SK-N-MC (cell line): ENCODE measurements at places on chromosomes 2 and 18.

GRCh38 chr2:196592331-196592910, 47.1 kb upstream of the CCDC150 start:
- DNase-seq: no peak

GRCh38 chr2:18834341-18834740, 245.0 kb upstream of the NT5C1B start:
- no peak for DNase-seq

- DNase-seq: no peak
These were observed 10.6 kb upstream of the SLC39A10 start for GRCh38 chr2:195646424-195646823.

- DNase-seq: no peak
These were observed 46.6 kb upstream of the AMMECR1L start for GRCh38 chr2:127932199-127932876.

DNA sequence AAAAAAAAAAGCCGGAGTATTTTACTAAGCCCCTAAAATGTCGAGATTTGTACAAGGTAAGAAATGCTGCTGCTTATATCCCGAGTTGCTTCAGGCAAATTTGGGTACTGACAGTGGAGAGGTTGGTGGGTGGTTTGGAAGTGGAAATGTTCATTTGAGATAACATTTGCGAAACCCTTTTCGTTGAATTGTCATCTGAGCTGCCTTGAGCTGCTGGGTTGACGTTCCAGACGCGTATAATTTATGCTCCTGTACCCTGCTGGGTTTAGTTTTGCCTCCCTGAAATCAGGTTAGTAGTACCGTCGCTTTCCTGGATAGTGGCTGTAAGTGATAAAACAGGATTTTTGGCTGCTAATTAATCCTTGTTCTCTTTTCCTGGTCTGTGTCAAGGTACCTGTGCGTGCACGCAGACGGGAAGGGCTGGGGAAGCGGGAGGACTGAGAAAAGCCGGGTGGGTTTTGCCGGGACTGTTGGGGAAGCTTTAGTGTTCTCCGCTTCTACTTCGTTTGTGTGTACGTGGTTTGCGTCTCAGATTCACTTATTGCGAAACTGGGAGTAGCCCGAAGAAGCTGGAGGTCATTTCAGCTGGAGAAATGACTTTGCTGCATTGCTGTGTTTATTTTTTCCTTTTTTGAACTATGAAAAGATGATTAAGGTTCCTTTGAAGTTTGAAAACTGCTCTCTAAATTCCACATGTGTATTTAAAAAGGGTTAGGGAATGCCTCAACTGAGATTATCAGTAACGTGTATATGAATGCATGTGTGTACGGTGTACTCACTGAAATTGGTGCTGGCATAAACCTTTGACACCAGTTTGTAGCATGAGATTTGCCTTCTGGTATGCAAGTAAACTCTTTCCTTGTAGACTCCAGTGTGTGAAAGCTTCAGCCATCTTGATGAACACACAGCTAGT, 709 bp downstream of the UGP2 start:
- DNase-seq: no peak

GRCh38 chr18:3689986-3690763, 240.2 kb downstream of the TGIF1 start:
- DNase-seq: no peak

DNA sequence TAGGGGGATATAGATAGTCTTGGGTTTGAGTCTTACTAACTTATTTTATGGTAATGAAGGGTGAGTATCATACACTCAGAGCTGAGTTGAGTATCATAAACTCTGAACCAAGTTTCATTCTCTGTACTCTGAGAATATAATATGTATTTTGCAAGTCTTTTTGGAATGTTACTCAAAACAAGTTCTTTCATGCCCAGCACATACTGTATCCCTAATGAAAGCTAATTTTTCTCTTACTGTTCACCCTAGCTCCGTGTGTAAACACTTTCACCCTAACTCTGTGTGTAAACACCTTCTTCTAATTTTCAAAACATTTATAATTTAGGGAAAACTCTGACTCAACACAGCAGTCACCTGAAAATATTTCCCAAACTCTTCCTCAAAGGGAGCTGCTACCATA, 29.7 kb upstream of the CHST9 start:
- DNase-seq: no peak

GRCh38 chr18:48030616-48031480, 100.4 kb upstream of the SMAD2 start:
- DNase-seq: no peak

DNA sequence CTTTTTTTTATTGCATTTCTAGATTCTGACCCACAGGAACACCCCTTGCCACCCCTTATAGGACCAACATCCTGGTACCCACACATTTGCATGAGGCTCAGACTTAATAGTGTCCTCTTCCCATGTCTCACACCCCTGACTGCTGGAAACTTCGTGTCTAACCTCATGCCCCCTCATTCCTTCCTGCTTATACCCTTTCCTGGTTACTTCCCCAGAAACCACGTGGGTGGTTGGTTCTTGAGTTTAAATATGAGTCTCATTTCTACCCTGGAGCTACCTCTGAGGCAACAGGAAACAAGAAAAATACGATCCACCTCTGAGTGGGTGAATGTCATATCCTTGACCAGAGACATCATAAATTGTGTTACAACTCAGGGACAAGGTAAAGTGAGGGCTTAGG, 1.6 kb downstream of the TNP1 start:
- DNase-seq: no peak

GRCh38 chr2:69177063-69177771, 164.2 kb downstream of the ANTXR1 start:
- DNase-seq: no peak
